ENCODE measurements at places on chromosomes 13 and 19. TPM values are rescaled to one million over a fixed set of nuclear protein-coding genes. Genes with fewer than 3 reads are reported as not detected.

DNA sequence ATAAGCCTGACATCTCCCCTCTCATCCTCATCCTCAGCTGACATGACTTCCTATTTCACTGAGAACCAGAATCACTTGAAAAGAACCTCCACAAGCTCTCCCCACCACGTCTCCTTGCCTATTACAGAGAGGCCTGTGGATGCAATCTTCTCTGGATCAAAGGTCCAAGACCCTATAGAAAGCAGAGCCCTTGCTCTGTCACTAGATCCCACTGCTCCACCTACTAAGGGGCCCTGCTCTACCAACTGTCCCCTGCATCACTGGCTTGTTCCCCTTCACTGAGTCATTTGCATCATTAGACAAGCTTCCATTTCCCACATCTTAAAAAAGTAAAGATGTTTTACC is 40.8 kb downstream of the RCBTB2 start:
- H3K27me3 ChIP-seq: no peaks in the 10 kb centered on the region
- no peak overlapping the region for H3K27ac ChIP-seq
- DNase-seq: no peak

GRCh38 chr13:27110056-27110746 is 61.4 kb downstream of the USP12 start:
- H3K4me1 ChIP-seq: no peaks in the 10 kb centered on the region
- no peak for DNase-seq
- no peaks in the 10 kb centered on the region for H3K36me3 ChIP-seq
- no peaks in the 10 kb centered on the region for H3K27me3 ChIP-seq
- H3K4me3 ChIP-seq: no peak overlapping the region

CNFN gene
- 6.7 TPM for total RNA-seq

DNA sequence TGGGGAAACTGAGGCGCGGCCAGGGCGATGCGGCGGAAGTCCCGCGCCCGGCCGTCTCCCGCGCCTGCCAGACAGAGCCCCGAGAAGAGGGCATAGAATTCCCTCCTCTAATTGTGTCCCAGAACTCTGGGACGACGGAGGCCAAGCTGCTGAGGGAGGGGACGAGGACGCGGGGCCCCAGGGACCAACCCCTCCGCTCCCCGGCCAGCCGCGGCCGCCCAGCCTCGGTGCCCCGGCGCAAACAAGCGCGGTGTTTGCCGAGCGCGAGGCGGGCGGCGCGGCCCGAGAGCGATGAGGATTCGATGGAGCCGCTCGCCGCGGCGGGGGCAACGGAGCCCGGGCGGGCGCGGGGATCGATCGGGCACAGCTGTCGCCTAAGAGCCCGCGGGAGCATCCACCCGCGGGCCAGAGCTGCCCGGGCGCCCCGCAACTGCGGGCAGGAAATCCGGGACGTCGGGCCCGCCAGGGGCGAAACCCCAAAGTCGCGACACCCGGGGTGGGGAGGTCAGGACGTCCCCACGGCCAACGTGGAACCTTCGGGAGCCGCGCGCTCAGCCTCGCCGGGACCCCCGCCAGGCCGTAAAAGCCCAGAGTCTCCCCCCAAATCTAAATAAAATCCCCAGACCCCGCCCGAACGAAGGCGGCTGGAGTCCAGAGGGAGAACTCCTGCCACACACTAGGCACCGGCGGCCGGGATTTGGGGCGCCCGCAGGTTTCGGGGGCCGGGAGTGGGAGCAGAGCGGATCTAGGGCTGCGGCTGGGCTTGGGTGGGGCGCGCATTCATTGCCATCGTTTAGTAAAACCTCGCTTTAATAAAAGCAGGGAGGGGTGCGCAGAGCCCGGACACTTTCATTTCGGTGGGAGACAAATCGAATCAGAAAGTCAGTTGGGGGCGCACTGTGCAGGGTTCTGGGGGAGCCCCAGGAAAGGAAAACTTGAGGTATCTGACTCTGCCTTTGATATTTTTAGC is 3.6 kb upstream of the ONECUT3 start:
- H3K4me1 ChIP-seq: peaks cover 29% of the 10 kb centered on the region
- H3K27ac ChIP-seq: no peak overlapping the region
- DNase-seq: no peak
- H3K36me3 ChIP-seq: no peaks in the 10 kb centered on the region
- H3K27me3 ChIP-seq: peaks cover 92% of the 10 kb centered on the region

DNA sequence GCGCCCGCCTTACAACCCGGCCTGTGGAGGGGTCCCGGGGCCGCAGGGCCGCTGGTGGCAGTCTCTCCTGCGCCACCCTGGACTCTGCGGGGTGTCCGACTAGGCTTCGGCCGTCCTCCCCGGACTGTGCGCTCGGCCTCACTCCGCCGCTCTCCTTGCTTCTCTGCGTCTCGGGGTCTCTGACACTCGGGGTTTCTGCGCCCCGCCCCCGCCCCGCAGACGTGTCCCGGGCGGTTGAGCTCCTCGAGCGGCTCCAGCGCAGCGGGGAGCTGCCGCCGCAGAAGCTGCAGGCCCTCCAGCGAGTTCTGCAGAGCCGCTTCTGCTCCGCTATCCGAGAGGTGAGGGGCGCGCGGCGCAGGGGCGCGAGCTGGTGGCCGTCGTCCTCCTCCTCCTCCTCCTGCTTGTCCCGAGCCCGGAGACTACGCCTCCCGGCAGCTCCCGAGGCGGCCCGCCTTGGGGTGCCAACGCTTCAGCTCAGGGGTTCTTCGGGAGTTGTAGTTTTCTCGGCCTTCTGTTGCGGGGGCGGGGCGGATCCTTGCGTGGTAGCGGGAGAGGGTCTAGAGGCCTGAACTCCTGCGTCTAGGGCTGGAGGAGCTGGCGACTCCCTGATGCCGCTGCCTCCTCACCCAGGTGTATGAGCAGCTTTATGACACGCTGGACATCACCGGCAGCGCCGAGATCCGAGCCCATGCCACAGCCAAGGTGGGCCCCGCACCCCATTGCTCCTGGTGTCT is 627 bp downstream of the LIN7B start:
- H3K27ac ChIP-seq: no peak overlapping the region
- peaks cover 8% of the 10 kb centered on the region for H3K4me1 ChIP-seq
- peak overlapping the region; percentile 80 for H3K4me3 ChIP-seq
- H3K36me3 ChIP-seq: no peaks in the 10 kb centered on the region

- H3K27ac ChIP-seq: no peak overlapping the region
- peaks cover 29% of the 10 kb centered on the region for H3K27me3 ChIP-seq
- H3K36me3 ChIP-seq: no peaks in the 10 kb centered on the region
- DNase-seq: no peak
- H3K4me3 ChIP-seq: no peak overlapping the region
- H3K4me1 ChIP-seq: peaks cover 25% of the 10 kb centered on the region
These were observed 18.7 kb upstream of the ERCC1 start for GRCh38 chr19:45442408-45442777.

DNA sequence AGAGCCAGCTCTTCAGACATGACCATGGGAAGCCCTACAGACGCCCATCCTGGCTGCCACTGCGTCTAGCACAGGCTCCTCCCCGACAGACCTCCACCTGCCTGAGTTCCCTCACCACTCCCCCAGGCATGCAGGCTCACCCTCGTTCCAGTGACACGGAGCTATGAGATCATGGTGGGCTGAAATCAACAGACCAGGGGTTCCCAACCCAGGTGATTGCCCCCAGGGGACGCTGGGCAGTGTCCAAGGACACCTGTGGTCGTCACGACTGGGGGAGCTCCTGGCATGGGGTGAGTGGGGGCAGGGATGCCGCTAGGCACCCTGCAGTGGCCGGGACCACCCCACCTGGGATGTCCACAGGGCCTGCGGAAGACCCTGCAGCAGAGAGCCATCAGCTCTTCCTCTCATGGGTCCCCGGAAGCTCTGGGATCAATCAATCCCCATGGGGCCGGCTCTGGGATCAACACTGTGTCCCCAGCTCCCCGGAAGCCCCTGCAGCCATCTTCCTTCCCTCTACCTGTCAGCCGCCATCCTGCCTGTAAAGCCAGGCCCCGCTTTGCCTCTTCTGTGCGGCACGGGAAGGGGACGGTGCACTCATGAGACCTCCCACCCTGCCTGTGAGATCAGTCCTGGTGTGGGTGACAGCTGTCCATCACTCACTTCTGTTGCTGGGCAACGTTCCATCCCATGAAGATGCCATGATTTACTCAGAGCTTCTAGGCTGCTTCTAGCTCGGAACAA is 12.8 kb upstream of the MADCAM1 start:
- H3K4me3 ChIP-seq: no peak overlapping the region
- no peak for DNase-seq
- H3K4me1 ChIP-seq: peaks cover 4% of the 10 kb centered on the region
- no peaks in the 10 kb centered on the region for H3K36me3 ChIP-seq
- no peak overlapping the region for H3K27ac ChIP-seq
- no peaks in the 10 kb centered on the region for H3K27me3 ChIP-seq

DNA sequence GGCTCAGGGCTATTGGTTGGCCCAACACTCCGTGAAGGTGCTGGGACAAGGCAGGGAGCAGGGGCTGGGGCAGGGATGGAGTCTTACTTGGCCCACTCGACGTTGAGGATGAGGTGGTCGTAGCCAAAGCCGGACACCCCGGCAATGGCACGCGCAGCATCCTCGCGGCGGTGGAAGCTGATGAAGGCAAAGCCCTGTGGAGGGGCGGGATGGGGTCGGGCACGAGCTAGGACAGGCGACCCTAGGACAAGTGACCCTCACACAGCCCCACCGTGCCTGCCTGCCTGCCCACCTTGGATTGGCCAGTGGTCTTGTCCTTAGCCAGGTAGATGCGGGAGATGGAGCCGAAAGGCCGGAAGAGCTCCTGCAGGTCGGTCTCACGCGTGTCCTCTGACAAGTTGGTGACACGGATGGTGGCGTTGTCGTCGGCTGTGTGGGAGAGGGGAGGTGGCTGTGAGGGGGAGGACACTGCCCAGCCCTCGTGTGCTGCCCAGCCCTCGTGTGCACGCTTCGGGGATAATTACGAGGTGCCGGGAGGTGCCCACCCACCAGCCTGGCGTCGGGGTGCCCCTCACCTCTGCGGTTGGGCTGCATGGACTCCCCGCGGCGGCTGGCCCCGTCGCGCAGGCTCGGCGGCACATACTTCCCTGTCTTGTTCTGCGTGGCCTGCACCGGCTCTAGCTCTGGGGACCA is 4.0 kb downstream of the P2RY11 start:
- peaks cover 16% of the 10 kb centered on the region for H3K36me3 ChIP-seq
- no peak overlapping the region for H3K4me3 ChIP-seq
- DNase-seq: no peak
- no peaks in the 10 kb centered on the region for H3K27me3 ChIP-seq

DNA sequence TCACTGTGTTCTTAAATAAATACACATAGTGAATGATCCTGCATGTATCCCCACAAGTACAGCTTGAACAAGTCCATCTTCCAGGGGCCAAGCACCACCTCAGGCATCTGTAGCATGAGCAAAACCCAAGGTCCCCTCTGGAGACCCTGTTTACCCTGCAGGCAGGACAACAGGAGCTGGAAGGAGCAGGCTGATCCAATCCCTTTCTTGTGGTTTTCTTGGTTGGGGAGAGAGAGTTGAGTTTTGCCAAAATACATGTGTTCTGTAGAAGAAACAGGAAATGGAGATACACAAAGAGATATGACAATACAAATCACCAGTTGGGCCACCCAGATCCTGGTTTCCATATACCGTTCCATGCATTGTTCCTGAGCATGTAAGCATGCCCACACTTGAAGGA is 92.8 kb downstream of the SHISA2 start:
- H3K27ac ChIP-seq: no peak overlapping the region
- H3K36me3 ChIP-seq: no peaks in the 10 kb centered on the region
- no peaks in the 10 kb centered on the region for H3K4me1 ChIP-seq
- no peak for DNase-seq
- H3K4me3 ChIP-seq: no peak overlapping the region

TMPRSS9 gene
- 0.16 TPM for total RNA-seq

COMP gene
- 0.63 TPM for total RNA-seq

DNA sequence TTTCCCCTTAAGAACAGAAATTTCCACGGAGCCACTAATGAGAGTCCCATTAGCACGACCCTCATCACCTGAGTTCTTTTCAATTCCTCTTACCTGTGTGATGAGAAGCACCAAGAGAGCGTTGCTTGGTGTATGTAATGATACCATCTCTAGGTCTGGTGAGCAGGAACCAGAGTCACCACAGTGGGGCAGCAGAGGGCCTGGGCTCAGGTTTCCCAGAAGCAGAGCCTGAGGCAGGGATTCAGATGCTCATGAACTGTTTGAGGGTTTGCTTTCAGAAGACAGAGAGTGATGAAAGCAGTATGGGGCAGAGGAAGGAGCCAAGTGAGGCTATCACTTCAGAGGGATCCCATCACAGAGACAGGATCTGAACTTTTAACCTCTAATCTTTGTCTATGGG is 3.1 kb upstream of the PTPRH start:
- no peak overlapping the region for H3K27ac ChIP-seq
- no peak overlapping the region for H3K4me3 ChIP-seq
- no peaks in the 10 kb centered on the region for H3K36me3 ChIP-seq
- H3K4me1 ChIP-seq: peaks cover 4% of the 10 kb centered on the region
- H3K27me3 ChIP-seq: no peaks in the 10 kb centered on the region

DNA sequence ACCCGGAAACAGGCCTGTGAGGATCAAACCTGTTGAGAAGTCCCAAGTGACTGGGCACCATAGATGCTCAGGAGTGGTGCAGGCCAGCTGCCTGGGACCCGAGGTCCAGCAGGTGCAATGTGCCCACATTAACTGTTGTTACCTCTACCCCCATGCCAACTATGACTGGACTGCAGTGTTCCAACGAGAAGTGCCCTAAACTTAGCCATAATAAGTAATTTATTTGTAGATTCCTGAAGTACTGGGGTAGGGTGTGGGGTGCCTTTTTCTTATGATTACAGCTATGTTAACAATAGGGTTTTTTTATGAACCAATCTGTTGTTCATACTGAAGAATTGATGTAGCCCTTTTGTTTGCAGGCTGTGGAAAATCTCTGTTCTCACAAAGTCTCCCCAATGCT is 9.2 kb downstream of the CUL4A start:
- H3K4me1 ChIP-seq: peaks cover 13% of the 10 kb centered on the region
- H3K36me3 ChIP-seq: peaks cover 6% of the 10 kb centered on the region
- DNase-seq: no peak

DNA sequence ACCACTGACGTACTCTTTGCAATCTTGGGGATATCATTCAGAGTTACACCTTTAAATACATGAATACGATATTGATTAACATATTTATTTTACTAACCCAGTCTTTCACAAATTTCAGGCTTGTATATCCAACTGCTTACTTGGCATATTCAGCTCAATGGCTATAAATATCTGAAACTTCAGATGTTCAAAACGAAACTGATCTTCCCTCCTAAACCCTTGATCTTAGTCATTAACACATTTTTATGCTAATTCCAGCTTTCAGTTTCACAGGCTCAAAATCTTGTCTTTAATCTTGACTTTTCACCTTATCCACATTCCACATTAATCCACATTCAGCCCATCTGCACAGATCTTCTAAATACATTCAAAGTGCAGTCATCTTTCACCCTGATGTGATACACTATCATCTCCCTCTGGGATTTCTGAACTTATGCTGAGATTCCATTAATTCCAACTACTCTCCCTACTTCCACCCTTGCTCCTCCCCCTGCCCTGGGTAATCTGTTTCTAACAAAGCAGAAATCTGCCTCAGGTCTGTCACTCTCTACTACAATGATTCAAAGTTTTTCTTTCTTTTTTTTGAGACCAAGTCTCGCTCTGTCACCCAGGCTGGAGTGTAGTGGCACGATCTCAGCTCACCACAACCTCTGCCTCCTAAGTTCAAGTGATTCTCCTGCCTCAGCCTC is 387.2 kb downstream of the GPC5 start:
- H3K27ac ChIP-seq: no peak overlapping the region
- H3K4me1 ChIP-seq: peaks cover 4% of the 10 kb centered on the region
- H3K36me3 ChIP-seq: no peaks in the 10 kb centered on the region
- H3K27me3 ChIP-seq: no peaks in the 10 kb centered on the region

- no peak overlapping the region for H3K27ac ChIP-seq
- DNase-seq: no peak
- H3K36me3 ChIP-seq: peaks cover 12% of the 10 kb centered on the region
- no peak overlapping the region for H3K4me3 ChIP-seq
- no peaks in the 10 kb centered on the region for H3K27me3 ChIP-seq
- H3K4me1 ChIP-seq: no peaks in the 10 kb centered on the region
These were observed 31.3 kb upstream of the ASF1B start for GRCh38 chr19:14167576-14168138.
